ENCODE measurements at places on chromosomes 3 and 15.

- no peak for DNase-seq
Measured at GRCh38 chr3:183937601-183938286, 53.1 kb upstream of the PARL start.

GRCh38 chr3:37646865-37647264 is 214.8 kb upstream of the CTDSPL start:
- no peak for DNase-seq

GRCh38 chr3:172808969-172809546 is 58.5 kb downstream of the ECT2 start:
- peak; percentile 74 for DNase-seq

DNA sequence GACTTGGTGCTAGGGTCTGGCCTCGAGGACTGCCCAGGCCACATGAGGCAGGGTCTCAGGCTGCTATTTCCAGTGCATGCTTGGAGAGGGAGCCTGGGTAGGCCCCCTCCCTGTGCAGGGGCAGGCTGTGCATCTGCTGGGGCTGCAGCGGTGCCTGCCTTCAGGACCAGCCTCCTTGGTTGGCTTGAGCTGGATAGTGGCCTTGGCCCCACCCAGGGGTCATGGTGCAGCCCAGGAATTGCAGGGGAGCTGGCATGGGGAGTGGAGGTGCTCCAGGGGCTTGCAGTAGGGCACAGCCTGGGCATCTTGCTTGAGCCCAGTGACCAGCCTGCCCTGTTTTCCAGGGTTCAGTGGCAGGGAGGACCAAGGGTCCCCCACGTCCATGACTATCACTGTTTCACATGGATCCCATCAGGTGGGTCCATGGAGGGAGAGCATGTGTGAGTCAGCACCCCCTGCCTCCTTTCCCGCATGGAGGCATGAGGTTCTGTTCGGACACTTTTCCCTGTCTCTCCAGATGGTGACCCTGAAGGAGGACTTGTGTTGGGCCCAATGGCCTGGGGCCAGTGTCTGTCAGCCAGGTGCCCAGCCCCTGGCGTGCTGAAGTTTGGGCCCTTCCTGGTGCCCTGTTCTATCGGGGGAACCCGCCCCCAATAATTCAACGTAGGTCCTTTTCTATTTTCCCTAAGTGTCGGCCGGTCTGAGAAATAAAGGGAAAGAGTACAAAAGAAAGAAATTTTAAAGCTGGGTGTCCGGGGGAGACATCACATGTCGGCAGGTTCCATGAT is 218.6 kb downstream of the SNRPN start:
- DNase-seq = no peak

GRCh38 chr3:146156666-146157314 is 4.2 kb downstream of the PLOD2 start:
- peak; percentile 64 for DNase-seq

- DNase-seq = no peak
Measured at GRCh38 chr15:94691169-94691568, 459.8 kb downstream of the MCTP2 start.

DNA sequence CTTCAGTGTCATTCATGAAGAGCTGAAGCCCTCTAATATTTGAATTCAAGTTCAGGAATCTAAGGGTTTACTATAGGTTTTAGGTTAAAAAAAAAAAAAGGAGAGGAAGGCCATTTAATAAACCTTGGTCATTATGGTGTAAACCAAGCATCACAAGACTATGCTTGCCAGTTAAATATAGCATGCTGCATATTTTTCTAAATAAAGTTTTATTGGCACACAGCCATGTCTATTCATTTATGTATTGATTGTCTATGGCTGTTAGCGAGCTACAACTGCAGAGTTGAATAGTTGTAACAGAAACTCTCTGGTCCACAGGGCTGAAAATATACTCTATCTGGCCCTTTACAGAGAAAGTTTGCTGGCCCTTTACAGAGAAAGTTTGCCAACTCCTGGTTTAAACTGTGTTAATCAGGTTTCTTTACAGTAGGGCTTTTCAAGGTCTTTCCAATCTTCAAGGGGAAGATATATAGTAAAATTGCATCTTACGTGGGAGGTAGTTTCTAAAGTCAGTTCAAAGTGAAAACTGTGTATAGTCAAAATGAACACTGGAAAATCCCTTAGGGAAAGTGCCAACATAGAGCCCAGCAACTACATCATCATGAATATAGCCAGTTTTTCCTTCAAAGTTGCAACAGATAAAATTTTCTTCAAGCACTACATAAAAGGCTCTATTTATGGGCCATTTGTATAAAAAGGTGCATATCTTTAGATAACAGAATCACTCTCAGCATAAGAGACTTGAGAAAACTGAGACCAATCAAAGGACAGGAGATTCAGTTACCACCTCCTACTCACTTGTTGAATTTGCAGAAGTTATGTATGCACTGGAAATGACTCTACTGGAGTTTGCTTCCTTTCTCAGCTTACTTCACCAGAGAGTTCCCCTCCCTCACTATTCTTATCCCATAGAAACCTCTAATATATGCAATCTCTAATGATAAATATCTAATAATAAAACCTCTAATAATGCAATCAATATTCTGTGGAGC is 49.7 kb upstream of the FRMD4B start:
- DNase-seq = no peak

Data from common myeloid progenitor, CD34-positive (primary cell).